ENCODE measurements at places on chromosomes 2 and 18.

- DNase-seq: no peak
Observed at GRCh38 chr2:198712485-198712884, 745.3 kb downstream of the SATB2 start.

DNA sequence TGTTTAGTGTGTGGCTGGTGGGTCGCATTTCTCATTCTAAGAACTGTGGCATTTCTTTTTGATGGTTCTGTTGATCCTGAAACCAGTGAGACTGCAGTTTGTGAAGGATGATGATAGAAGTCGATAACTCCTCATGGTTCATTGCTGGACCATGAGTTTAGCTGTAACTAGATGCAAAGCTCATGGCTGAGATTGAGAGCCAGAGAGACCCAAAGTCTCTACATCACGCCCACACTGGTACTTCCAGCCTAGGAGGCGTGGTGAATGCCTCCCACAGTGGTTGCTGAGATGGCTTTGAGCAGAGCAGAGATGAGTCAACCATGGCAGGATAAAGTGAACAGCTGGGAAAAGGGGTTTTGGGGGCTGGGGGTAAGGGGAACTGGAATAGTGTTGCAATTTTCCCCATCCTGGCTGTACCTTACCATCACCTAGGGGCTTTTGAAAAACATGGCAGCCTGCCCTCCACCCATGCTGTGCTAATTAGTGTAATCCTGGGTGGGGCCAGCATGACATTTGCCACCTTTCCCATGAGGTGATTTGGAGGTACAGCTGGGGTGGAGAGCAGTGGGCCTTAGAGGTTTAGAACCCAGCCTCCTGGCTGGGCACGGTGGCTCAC is 24.1 kb downstream of the INPP4A start:
- DNase-seq: peak; percentile 63

- DNase-seq: no peak
Observed at GRCh38 chr2:30106543-30106942, 40.3 kb upstream of the YPEL5 start.

DNA sequence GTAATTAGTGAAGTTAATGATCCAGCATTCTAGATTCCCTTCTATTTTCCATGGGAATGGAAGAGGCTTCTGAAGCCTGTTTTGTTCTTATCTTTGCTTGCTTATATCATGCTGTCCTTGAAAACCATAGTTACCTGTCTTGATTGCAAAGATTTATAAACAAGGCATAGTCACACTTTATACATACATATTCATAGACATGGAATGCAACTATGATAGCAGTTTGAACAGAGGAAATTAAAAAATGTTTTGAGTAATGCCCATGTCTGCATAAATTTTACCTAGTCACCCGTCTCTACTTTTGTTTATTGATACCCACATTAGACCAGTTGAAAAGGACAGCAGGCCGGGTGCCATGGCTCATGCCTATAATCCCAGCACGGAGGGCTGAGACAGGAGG is 289.0 kb downstream of the PTPRM start:
- no peak for DNase-seq

GRCh38 chr2:217733461-217733860 is 269.3 kb downstream of the TNS1 start:
- no peak for DNase-seq

- no peak for DNase-seq
Observed at GRCh38 chr2:51490576-51491234, 458.8 kb upstream of the NRXN1 start.

- DNase-seq: no peak
Observed at GRCh38 chr18:56661360-56662062, 10.4 kb downstream of the WDR7 start.

DNA sequence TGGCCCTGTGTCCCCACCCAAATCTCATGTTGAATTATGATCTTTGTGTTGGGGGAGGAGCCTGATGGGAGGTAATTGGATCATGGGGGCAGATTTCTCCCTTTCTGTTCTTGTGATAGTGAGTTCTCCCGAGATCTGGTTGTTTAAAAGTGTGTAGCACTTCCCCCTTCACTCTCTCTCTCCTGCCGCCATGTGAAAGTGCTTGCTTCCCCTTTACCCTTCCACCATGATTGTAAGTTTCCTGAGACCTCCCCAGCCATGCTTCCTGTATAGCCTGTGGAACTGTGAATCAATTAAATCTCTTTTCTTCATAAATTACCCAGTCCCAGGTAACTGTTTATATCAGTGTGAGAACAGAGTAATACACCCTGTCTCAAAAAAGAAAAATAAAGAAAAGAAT is 25.5 kb downstream of the LRRFIP1 start:
- no peak for DNase-seq

GRCh38 chr18:374721-375168 is 106.9 kb upstream of the THOC1 start:
- DNase-seq: no peak

DNA sequence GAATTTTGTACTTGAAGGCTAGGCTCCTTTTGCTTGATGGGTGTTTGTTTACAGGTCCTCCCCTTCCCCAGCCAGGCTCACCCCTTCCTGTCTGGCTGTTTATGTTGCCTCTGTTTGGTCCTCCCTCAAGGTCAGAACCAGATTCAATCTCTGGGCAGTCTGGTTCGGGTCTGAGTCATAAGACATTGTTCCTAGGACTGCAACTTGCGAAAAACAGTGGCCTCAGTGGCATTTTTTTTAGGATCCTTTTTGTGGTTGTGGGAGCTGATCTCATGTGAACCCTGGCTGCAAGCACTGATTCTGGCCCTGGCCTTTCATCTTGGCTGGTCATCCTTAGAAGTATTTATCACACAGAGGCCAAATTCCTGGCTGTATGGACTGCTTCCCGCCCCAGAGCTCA is 370.4 kb downstream of the CLIP4 start:
- no peak for DNase-seq

DNA sequence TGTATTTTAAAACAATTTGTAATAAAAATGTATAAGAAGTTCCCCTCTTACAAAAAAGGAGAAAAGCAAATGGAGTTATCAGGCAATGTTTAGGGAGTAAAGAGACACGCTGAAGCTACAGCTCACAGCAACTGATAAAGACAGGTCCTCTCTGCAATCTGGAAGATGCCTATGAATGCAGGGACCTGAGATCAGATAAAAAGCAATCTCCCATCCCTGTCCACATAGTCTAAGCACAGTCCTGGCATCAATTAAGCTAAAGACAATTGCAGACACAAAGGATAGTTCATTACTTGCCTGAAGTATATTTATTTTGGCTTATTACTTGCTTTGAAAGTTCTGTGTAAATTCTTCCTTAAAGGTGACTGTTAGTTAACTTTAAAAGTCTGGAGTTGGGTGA is 5.0 kb downstream of the EIF2AK3 start:
- no peak for DNase-seq

DNA sequence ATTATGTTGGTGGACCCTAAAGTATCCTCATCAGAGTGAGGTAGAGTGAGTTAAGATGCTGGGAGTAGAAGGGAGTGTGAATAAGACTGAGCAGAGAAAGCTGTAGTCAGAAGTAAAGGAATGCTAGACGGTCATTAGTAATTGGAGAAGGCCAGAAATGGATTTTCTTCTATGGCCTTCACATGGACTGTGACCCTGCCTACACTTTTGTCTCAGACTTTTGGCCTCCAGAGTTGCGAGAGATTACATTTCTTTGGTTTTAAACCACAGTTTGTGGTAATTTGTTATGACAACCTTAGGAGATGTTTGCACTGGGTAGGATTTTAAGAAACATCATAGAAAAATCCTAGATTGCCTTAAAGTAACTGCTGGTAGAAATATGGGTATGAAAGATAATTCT is 1267.7 kb upstream of the TMEFF2 start:
- DNase-seq: no peak
